HT-29 (cell line): ENCODE measurements at places on chromosomes 6 and 20.

DNA sequence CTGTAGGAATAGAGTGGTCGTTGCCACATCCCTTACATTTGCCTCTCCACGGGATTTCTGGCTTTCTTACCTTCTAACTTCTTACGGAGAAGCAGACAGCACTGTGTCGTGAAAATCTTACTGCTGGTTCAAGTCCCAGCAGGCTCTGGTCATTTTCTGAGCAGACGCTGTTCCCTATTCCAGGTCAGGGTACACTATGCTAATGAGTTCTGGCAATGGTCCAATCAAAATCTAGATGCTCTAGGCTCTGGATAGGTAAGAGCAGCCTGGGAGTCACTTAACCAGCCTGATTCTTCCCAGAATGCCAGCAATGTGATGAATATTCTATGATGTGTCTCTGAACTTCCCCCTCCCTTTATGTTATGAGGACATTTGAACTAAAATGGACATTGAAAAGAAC, at the start of gene GCM1:
Gene GCM1, minus strand, starts transcription at position 158 of the 400 bp plus-strand sequence. CDS start 3,209 bp downstream, outside the sequence.
- DNase-seq, result peak; percentile 31

DNA sequence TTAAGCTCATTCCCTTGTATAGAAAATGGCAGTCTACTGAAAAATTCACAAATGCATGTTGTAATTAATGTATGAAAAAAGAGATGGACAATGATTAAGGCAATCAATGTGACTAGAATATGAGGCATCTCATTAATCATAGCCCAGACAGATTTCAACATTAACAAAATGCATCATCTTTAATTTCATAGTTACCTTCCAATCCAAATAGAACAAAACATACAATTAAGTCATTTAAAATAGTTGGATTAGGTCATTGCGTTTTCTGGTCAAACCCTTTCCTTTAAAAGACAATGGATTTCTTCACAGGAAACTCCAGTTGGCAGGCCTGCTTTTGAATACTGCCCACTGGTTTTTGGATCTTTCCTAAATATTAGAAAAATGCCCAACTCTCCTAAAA, 203.9 kb downstream of the HAO1 start:
- DNase-seq, result no peak

GRCh38 chr6:56009636-56010035, 134.2 kb upstream of the BMP5 start:
- DNase-seq, result no peak

GRCh38 chr20:3172933-3173609, at the start of gene LZTS3:
Gene LZTS3 (minus strand): TSS chr20:3173549. CDS start chr20:3167163, 6,386 bp downstream.
- DNase-seq, result no peak

- no peak for DNase-seq
Measured at GRCh38 chr20:40997116-40997515, 31.5 kb upstream of the TOP1 start.

DNA sequence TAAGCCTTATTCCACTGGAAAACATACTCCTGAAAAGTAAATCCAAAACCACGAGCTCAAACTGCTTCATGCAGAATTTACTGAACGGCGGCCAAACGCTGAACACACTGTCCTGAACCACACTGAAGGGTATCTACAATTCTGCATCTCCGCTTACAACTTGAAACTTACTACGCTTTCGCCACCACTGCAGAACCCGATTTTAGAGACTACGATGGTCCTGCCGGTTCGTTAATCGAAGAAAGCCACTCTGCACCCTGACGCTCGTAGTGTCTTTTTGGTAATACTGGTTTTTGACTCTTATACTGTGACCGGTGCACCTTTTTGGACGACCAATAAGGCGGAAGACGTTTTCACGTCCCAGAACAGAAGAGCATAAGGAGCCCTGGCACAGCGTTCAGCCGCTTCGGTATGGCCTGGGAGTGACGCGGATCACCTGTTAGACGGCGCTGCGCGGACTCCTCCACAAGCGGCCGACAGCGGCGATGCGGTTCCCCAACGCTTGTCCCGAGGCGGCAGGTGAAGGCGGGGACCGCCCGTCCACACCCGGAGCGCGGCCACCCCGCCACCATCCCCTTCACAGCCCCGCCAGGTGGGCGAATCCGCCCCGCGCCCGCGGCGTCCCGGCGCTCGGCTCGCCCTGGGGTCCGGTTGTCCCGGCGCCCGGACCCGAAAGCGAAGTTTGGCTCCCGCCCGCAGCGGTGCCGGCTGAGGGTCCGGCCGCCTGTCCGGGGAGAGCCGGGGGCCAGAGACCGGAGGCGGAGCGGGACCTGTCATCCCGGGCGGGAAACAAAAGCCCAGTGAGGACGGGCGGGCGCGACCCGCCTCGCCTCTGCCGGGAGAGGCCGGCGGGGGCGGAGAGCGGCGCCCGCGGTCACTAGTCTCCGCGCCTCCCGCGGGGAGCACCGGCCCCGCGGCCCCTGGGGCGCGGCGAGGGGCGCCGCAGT, 784 bp downstream of the FKBP5 start:
- peak; percentile 82 for DNase-seq

DNA sequence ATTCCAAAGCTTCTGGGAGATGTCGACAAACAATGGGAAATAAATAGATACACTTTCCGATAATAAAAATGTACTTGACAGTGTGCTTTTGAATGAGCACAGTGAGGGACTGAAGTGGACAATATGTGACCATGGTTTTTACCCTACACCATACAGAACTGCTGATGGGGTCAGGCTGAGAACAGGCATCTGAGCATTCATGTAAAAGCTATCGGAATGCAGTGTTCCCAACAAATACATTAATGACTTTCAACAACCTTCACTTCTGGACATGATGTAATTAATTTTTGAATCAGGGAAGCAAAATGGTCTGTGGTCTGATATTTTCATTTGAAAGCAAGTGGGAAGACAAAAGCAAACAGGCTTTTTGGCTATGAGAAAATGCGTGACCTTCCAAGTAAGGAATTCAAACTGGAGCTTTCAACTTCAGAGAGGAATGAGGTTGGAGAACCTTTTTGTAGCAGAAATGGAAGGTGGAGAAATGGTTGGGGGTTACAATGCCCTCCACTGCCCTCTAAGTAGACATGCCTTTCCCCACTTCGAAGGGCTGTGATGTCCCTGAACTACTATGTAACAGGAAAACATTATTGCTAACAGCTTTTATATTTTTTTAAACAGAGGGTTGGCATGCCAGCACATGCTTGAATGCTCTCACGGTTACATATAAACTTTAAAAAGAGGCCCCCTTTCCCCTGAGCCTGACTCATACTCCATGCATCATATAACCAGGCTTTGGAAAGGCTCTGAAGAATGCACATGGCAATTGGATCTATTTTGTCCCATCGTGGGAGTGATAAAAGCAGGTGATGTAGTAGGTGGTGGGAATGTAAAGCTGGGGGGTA, 203.5 kb upstream of the CITED2 start:
- no peak for DNase-seq

- no peak for DNase-seq
Measured at GRCh38 chr6:137258170-137258569, 39.0 kb upstream of the IFNGR1 start.

GRCh38 chr6:138484018-138484731, 15.1 kb downstream of the NHSL1 start:
- no peak for DNase-seq

GRCh38 chr20:62536871-62537401, 61.1 kb upstream of the GATA5 start:
- DNase-seq, result peak; percentile 47

DNA sequence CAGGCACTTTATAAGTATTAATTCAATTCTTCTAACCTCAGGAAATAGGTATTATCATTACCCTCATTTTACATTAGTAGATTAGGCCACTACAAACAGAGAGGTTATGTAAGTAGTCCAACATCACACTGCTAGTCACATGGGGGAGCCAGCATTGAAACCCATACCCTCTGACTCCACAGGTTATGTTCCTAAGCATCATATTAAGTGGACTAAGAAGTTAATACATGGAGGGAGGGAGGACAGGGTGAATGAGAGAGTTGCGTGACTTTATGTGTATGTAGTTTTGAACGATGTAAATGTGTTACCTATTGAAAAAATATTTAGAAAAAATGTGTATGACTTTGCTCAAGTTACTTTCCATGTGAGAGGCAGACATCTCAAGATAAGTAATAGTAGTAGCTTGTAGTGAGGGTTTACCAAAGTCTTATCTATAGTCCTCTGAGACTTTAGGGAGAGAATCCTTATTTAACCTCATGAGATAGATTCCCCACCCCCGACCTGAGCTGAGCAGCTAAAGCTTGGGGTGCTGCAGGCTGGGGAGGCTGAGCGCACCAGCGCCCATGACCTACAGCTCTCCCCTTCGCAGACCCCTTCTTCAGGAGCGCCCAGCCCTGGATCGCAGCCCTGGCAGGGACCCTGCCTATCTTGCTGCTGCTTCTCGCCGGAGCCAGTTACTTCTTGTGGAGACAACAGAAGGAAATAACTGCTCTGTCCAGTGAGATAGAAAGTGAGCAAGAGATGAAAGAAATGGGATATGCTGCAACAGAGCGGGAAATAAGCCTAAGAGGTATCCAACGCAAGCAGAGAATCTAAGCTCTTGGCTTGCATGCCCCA, 7.5 kb downstream of the BTN3A2 start:
- DNase-seq, result no peak

GRCh38 chr20:5658912-5659345, 91.3 kb upstream of the SHLD1 start:
- no peak for DNase-seq

GRCh38 chr20:38129893-38130609, 35.0 kb downstream of the TGM2 start:
- DNase-seq, result no peak

DNA sequence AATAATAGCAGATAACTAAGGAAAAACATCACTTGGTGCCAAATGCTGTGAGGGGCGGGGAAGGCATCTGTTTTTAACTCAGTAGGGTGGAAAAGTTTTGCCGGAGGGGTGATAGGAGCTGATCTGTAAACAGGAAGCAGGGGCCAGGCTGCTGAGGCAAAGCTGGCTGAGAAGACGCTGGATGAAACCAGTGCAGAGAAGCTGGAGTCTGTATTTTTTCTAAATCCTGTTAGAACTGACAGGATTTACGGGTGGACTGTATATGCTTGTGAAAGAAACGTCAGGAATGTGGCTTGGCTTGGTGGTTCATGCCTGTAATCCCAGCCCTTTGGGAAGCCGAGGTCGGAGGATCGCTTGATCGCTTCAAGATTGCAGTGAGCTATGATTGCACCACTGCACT, 5.6 kb downstream of the PCMTD2 start:
- no peak for DNase-seq

DNA sequence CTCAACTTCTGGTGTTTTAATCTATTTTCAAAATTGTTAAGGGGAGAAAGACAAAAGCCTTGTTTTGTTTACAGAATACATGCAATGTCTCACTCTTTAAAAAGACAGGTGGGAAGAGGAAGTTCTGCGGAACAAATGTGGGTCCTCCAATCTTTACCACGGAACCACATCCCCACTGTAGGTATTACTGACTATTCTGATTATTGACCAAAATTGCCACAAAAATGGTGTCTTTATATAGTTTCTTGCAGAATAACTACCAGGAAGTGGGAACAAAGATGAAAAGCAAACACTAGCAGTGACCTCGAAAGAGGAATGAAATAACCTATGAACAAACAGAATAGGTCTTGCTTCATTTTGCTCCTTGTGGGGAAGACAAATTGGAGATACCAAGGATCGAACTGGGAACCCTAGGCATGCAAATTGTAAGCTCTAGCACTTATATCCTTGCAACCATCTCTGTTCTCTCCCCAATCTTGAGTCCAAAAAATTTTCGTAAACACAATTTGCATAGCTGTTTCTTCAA, 106.7 kb downstream of the GPX5 start:
- no peak for DNase-seq

- DNase-seq, result peak; percentile 25
Measured at GRCh38 chr6:80523531-80523997, 417.1 kb downstream of the BCKDHB start.

DNA sequence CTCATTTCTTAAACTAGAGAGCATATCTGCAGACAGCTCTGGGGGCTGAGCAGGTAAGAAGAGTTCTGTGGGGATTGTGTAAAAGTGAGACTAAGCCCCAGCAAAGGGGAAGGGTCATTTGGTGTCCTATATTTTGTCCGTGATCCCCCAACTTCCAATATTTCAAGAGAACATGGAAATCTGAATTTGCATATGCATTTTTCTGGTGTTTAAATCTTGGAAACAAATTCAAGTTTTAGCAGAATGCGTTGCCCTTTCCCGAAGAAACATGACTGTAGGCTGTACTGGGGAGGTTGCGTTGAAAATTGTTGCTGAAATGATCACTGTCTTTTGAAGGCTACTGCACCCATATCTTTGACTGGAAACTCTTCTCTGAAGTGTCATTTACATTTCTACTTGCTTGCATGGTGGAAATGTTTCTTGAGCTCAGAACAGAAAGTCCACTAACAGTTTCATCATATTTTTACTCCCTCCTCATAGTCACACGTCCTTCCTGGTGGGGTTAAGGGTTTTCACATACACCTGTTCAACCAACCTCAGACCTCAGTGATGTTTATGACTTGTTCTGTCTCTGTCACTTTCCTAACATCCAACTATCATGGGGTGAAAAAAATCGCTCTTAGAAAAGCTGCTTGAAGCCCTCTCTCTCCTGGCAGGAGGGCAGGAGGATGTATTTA, 140.3 kb downstream of the BCAS1 start:
- no peak for DNase-seq

GRCh38 chr20:33423141-33423834, 20.3 kb downstream of the SNTA1 start:
- no peak for DNase-seq
